Left cardiac atrium (tissue), 4 donors: ENCODE measurements at places on chromosomes 1 and 21. TPM values are rescaled to one million over a fixed set of nuclear protein-coding genes. Genes with fewer than 3 reads are reported as not detected.

Gene LRRC71
- total RNA-seq: not detected

Gene EDN2
- total RNA-seq: 0.18 TPM

Gene SFN
- total RNA-seq: 0.18 TPM

Gene COA7
- total RNA-seq: 24.3 TPM

Gene ASCL5
- total RNA-seq: not detected

Gene TIPRL
- 22.8 TPM for total RNA-seq

Gene FUCA1
- total RNA-seq: 17.0 TPM

Gene BSND
- total RNA-seq: not detected

Gene TNFRSF4
- total RNA-seq: 1.2 TPM

Gene B3GALT5
- 0.06 TPM for total RNA-seq

Gene SYTL1
- total RNA-seq: 2.4 TPM

Gene TNFRSF9
- 0.08 TPM for total RNA-seq

Gene MYBPH
- not detected for total RNA-seq

Gene TRIM17
- total RNA-seq: 0.88 TPM

Gene PLPPR5
- total RNA-seq: not detected

Gene TFF3
- total RNA-seq: 9.1 TPM

Gene P3H1
- total RNA-seq: 17.7 TPM

Gene TDRD5
- not detected for total RNA-seq

Gene LCK
- total RNA-seq: 1.2 TPM

DNA sequence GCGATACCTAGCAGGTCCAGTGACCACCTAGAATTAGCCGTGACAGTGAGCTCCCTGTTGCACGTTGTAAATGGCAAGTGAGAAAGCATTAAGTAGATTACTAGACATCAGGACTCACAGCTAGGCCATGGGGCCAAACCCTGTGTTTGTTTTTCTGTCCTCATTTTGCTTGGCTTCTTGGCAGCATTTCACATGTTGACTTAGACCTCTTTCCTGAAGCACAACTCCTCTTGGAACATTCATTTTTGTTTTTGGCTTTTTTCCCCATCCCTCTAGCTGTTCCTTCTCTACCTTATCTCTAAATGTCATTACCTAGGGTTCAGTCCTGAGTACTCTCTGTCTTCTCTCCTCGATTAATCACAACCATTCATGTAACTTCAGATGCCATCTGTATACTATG is 16.9 kb upstream of the PTPN14 start:
- no peak for DNase-seq

- no peak for DNase-seq
Observed at GRCh38 chr1:183590244-183591191, at the start of gene NCF2. Gene NCF2 (minus strand): TSS chr1:183590459. CDS start chr1:183590329, 130 bp downstream.

DNA sequence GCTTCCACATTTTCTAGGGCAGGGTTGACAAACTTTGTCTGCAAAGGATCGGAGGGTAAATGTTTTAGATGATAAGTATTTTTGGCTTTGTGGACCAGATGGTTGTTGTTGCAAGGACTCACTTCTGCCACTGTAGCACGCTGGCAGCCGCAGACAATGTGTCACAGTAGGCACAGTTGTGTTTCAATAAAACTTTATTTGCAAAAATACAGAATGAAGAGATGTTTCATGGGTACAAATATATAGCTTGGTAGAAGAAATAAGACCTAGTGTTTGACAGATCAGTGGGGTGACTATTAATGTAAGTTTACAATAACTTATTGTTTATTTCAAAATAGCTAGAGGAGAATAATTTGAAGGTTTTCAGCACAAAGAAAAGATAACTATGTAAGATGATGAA is 127.8 kb downstream of the GRIK3 start:
- no peak for DNase-seq

- DNase-seq: no peak
Observed at GRCh38 chr1:231160895-231161666, 777 bp upstream of the TRIM67 start.

GRCh38 chr1:235911876-235912275 is 45.2 kb upstream of the LYST start:
- DNase-seq: no peak

- DNase-seq: no peak
Observed at GRCh38 chr1:227038401-227038800, 98.3 kb downstream of the COQ8A start.

DNA sequence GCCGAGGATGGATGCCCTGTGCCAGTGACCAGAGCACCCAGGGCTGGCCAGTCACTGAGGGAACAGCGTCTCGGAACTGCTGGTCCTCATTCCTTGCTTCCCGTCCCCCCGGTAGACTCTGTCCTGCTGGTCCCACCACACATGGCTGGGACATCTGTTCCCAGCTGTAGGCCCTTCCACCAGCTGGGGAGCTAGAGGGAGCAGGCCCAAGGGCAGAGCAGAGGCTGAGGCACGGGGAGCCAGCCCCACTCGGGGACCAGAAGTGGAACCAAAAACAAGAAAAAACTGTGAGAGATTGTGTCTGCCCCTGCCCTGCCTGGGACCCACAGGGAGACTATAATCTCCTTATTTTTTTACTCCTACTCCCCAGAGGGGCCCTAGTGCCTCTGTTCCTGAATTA is 23.8 kb downstream of the ATP8B2 start:
- no peak for DNase-seq

DNA sequence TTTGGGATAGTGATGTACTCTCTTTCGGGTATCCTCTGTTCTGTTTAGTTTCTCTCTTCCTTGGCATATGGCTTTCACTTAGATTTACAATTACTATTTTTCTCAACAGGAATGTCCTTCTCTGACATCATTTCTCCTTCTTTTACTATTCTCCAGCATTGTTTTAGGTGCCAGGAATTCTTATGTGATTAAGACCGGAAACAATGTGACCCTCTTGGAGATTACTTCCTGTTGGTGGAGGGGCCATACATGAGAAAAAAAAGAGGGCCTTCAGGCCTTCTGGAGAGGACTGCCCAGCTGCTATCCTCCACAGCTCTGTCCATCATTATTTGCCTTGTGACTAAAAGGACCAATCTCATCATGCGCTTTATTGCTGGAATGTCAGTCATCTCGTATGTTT is 50.4 kb upstream of the ADAMTS5 start:
- DNase-seq: no peak

- DNase-seq: no peak
Observed at GRCh38 chr1:183550915-183551314, 39.3 kb downstream of the NCF2 start.

DNA sequence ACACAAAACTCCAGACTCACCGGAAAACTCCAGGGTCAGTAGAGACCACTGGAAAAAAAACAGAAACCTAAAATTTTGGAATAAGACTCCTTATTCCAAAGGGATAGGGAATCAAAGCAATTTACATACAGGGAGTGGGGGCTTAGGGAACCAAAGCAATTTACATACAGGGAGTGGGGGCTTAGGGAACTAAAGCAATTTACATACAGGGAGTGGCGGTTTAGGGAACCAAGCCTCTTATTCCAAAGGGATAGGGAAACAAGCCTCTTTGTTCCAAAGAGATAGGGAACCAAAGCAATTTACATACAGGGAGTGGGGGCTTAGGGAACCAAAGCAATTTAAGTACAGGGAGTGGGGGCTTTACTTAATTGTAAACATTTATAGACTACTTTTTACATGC is 28.4 kb upstream of the TTLL7 start:
- DNase-seq: no peak

DNA sequence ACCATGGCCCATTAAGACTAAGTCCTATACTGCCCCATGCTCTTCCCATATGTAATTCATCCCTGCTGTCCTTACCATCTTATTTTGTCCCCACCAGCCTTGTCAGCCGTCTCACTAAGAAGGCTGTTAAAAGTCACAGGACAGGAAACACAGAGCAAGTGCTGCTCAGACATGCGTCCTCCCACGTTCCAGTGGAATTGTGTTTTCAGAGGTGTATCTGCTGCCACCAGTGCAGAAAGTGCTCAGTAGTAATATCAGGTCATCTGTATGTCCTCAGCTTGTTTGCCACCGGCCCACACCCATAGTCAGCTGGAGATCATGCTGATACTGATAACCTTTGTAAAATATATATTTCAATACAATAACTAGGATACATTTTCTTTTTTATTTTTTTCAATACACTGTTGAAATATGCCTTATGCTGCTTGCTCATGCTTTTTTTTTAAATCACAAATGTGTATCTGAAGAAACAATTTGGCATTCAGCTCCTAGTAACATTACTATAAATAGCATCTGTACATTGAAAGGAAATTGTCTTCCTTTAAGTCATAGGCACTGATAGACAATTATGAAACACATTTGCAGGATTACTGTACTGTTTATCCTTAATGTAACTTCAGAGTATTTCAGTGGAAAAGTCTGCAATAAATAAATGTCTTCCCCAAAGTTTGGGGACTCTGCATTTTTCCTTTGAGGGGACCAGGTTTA is 156.9 kb downstream of the EDEM3 start:
- no peak for DNase-seq

DNA sequence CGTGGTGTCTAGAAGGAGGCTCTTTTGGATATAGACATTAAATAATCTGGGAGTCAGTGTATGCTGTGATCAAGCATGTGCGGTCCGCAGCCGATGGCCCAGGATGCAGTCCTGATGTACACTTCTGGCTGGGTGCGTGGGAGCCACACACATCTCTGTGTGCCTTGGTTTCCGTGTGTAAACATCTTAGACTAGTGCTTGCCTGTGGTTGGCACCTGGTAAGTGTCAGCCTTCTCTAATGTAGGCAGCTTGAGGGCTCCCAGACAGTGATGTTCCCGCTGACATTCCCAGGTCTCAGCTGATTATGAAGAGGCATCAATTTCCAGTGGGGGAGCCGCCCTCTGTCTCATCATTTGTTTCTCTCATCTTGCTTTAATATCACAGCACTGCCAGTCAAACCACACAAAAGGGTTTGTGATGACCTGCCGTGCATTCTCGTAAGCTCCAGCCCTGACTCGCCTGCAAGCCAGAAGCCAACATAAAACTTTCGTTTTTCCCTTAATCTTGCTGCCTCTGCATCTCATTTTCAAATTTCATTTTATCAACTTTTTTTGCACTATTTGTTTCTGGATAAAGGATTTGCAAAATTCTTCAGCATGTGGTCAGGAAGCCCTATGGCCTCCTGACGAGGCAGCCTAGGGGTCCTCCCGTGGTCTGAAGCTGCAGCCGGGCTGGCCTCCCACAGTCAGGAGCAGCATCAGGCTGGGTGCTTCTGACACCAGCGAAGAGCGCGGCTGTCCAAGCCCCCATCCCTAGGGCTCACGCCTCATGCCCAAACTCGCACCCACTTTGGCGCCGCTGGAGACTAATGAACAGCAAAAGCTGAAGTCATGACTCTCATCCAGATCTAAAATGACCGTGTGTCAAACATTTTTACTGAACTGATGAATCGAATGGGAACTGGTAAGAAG is 28.1 kb downstream of the PDE9A start:
- no peak for DNase-seq

DNA sequence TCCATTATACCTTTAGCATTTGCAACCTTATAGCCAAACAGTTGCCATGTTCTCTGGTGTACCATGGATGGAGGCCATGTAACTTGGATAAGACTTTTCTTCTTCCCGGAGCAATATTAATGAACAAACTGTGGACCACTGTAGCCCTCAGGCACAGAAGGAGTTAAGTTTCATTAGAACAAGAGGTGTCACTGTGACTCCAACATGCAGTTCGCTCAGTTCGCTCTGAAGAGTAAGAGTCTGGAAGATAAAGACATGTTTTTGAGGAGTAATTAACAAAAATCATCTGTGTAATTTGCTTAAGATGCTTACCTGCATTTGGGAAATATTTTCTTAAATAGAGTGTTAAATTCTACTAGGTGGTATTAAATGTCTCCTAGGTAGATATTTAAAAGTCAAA is 4.1 kb downstream of the KIF26B start:
- no peak for DNase-seq

GRCh38 chr1:84286071-84286470 is 15.4 kb upstream of the SAMD13 start:
- DNase-seq: no peak

GRCh38 chr1:199982606-199983005 is 44.9 kb upstream of the NR5A2 start:
- DNase-seq: no peak

DNA sequence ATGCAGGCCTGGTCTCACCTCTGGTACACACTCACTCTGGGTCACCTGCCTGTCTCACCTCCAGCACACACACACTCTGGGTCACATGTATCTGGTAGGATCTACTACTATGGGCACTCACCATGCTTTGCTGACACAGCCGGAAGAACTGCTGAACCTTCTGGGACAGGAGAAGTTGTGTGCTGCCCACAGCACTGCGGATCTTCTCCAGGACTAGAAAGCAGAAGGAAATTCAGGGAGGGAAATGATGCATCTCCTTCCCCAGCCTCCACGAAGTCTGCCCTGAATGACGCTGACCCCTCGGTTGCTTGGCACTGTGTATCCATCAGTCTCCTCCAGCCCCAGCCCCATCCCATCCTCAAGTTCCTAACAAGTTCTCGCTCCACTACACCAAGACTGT is 7.9 kb upstream of the SMIM12 start:
- DNase-seq: no peak

- DNase-seq: no peak
Observed at GRCh38 chr1:1827089-1827848, 49.0 kb upstream of the NADK start.

GRCh38 chr1:43229826-43230780 is 39.7 kb upstream of the TMEM125 start:
- DNase-seq: no peak

DNA sequence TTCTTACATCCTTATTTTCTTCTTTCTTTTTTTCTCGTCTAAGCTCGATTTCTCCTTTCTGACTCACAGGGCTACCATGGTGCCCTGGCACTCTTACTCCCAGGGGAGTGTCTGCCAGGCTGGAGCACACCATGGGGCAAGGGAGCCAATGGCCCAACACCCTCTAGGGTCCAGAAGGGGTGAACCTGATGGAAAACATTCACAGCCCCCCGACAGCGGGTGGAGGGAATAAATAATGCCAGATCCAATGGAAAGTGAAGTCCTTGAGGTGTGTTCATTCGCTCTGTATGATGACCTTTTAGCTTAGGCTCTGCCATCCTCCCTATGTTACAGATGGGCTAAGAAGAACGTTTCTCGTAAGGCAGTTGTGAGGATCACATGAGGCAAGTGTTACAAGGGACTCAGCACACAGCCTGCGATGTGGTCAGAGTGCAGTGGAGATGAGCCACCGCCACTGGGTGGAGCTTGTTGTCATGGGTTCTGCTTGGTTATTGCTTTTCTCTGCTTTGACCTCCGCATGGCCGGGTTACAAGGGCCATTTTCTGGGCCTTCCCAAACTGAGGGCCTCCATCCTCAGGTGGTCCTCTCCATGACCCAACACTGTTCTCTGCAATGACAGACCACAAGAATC is 3.5 kb upstream of the FCMR start:
- peak; percentile 53 for DNase-seq

DNA sequence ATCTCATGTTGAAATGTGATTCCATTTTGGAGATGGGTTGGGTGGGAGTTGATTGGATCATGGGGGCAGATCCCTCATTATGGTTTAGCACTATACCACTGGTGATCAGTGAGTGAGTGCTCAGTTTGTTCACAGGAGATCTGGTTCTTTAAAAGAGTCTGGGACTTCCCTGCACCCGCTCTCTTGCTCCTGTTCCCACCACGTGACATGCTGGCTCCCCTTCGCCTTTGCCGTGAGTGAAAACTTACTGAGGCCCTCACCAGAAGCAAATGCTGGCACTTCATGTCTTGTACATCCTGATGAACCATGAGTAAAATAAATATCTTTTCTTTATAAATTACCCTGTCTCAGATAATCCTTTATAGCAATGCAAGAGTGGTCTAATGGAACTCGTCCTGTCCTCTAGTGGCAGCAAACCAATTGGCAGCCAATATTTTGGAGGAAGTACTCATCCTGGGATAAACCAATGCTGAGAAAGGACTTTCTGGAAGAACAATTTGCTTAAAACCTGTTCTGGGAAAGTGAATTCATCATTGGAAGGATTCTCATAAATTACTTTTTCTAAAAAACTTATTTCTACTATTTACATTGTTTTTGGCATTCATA is 27.8 kb upstream of the CYP4A11 start:
- no peak for DNase-seq

GRCh38 chr21:43778469-43779335 is 2.6 kb upstream of the CSTB start:
- DNase-seq: no peak
